ENCODE measurements at places on chromosomes 16 and 17.

GRCh38 chr17:2695243-2695960 lies 16.2 kb downstream of the CLUH start:
- DNase-seq: no peak

DNA sequence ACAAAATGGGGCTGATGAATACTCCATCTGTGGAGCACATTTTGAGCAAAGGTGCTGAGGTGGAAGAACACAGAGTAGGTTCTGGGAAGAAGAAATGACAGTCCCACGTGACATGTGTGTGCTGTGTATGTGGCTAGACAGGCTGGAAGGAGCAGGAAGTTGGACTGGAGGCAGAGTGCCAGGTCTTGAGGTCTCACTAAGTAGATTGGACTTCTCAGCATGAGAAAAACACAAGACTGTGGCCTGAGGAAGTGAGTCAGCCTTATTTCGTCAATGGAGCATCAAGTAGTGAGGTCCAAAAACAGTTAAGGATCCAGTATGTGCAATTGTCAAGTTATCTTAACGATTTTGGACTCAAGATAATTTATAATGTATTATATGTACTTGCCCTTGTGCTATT lies 736.5 kb downstream of the KCNJ2 start:
- no peak for DNase-seq

DNA sequence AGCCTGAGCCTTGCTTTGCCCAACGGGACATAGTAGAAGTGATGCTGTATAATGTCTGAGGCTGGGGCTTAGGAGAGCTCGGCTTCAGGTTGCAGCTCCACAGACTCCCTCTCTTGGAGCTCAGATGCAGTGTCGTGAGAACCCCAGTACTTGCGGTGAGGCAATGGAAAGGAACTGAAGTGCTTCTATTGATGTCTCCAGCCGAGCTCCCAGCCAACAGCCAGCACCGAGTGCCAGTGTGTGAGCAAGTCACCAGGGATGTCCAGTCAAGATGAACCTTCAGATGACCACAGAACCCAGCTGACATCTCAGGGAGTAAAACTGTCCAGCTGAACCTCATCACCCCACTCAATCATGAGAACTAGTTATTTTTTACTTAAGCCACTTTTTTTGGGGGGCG lies 268.1 kb downstream of the IRF8 start:
- no peak for DNase-seq

GRCh38 chr16:67936880-67937605 lies 393 bp upstream of the PSMB10 start:
- no peak for DNase-seq

- DNase-seq: no peak
Observed at GRCh38 chr17:3875317-3875716, 17.5 kb downstream of the CAMKK1 start.

Data from DMS153 (cell line).